ENCODE measurements at places on chromosomes 3 and 15. TPM values are rescaled to one million over a fixed set of nuclear protein-coding genes. Genes with fewer than 3 reads are reported as not detected.

GRCh38 chr3:153045150-153045549 is 116.9 kb upstream of the RAP2B start:
- DNase-seq: no peak

TM4SF1 gene
- total RNA-seq: 87.8 TPM

- no peak for DNase-seq
Observed at GRCh38 chr3:46112296-46112695, 85.0 kb upstream of the XCR1 start.

DNA sequence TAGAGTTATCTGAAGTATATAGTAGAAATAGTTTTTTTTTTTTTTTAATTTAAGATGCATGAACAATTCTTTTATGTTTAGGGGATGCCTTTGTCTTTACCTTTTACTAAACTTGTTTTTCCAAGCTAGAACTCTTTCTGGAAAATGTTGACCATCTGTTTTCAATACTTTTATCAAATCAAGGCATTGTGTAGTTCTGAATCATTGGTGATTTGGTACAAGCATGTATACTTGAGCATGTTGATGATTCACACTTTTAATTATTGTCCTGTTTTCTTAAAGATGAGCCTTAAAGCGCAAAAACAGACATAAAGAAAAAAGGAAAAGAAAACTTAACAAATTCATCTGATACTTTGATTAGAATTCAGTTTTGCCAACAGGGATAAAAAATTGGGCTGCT is 28.3 kb downstream of the PDCD6IP start:
- DNase-seq: no peak

DNA sequence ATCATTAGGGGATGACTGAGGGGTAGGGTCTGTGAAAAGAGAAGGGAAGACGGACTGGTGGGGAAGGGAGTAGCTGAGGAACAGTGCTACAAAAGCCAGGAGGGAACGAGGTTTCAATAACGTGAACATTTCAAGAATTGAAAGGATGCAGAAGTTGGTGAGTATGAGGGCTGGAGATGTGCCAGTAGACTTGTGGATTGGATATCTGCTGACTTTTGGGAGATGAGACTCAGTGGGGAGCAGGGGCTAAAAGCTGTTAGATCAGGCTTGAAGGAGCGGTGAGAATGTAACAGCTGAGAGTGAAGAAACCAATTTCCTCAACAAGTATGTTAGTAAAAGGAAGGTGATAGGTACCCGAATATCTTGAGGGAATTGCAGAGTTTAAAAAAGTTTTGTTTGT is 65.2 kb downstream of the GTPBP8 start:
- no peak for DNase-seq

Measured in mesenteric fat pad (tissue), 1 donor.